ENCODE measurements at places on chromosomes 4 and X. TPM values are rescaled to one million over a fixed set of nuclear protein-coding genes. Genes with fewer than 3 reads are reported as not detected.

- no peak for DNase-seq
Observed at GRCh38 chr4:87559090-87559837, 30.1 kb upstream of the SPARCL1 start.

DNA sequence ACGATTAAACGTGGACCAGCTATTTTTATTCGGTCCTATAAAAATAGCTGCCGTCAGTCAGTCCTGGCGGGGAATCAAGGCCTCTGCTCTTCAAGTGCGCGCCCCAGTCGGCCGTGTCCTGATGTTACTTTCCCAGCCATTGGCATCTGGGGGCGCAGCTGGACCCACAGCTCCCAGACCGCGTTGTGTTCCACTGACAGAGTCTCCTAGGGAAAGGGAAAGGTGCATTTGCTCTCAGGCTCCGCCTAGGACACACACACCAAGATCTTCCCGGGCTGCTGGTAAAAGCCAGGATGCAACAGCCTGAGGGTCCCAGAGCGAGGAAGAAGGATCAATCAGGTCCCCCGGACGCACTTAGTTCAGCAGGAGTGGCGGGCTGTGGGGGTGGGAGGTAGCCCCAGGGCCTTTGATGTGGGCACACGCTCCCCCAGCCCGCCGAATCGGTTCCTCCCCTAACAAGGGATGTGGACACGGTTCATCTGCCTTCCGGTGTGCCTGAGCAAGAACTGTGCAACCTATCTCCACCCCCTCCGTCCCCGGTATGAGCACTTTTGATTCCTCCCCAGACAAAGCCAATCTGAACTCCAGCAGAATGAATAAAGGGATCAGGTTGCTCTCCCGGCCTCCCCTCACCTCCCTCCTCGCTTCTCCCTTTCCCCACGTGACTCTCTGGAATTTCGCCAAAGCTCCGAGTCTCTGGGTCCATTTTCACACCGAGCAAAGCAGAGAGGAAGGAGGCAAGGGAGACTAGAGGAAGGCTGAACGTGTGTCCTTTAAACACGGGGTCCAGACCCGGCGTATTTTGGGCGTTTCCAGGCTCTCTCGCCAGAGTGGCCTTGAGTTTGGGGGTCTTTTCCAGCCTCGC, 626 bp upstream of the FRAS1 start:
- DNase-seq, result peak; percentile 74

- no peak for DNase-seq
Observed at GRCh38 chrX:124343016-124343415, 3.3 kb upstream of the SH2D1A start.

GRCh38 chr4:127852661-127853060, 28.0 kb upstream of the PLK4 start:
- DNase-seq, result no peak

DNA sequence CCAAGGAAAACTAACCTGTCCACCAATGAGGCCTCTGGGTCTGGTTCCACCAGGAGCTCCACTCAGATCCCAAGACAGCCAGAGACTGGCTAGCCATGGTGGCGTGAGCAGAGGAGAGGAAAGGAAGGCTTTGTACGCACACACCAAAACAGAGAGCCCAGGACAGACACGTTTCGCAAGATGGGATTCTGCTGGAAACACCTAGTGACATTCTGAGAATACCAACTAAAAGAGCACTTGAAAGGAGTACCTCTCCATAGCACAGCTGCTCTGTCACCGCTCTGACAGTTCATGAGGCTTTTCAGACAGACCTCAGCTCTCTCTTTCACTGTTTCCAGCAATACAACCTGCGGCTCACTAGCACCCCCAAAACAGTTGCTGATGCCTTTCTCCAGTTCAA, 105.0 kb downstream of the SH3KBP1 start:
- DNase-seq, result no peak

DNA sequence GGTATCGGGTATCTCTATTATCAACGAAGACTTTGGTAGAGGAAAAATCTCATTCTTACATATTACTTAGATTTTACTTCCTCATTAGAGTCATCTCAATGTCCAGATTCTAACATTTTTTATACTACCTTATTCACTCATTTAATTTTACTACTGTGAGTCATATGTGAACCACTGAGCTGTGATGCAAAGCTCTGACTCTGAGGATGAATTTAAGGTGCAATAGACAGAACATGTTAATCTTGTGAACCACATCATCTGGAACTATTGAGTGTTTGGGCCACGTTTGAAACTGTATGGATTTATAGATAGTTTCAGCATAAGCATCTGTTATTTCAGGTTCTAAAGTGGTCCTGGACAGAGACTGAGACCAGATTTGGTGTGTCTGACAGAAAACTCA, 78.4 kb downstream of the PWWP3B start:
- no peak for DNase-seq

BEX1 gene
- 44.5 TPM for polyA plus RNA-seq

PF4V1 gene
- not detected for polyA plus RNA-seq

ARX gene
- not detected for polyA plus RNA-seq

GPRIN3 gene
- 0.01 TPM for polyA plus RNA-seq
